ENCODE measurements at places on chromosomes 7 and 10. TPM values are rescaled to one million over a fixed set of nuclear protein-coding genes. Genes with fewer than 3 reads are reported as not detected.

Gene DGKI
- total RNA-seq = 0.12 TPM

Gene SPDYE16
- total RNA-seq = not detected

Gene CALY
- total RNA-seq = not detected

Gene ITPRID1
- total RNA-seq = not detected

GRCh38 chr10:7529638-7530037 is 118.8 kb upstream of the SFMBT2 start:
- DNase-seq = peak; percentile 39

- DNase-seq = no peak
Measured at GRCh38 chr10:114593240-114593792, 64.8 kb downstream of the ABLIM1 start.

DNA sequence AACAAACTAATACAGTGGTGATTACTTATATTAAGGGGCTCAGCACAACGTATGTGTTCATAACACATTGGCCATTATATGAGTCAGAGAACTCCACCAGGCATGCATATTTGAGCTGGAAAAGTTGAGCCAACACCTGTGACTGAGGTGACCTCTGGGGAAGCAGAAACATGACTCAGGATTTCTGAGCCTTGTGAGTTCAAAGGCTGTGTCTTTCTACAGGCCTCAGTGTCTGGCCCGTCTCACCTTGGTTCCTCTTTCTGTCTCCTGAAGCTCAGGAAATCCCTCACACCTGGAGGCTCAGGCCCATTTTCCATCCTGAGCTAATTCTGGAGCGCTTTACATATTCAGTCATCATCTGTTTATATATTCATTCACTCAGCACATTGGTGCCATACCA is 230.9 kb upstream of the AGK start:
- DNase-seq = no peak

GRCh38 chr10:13615650-13616300 is 29.0 kb downstream of the PRPF18 start:
- DNase-seq = no peak

All from MG63 (cell line).